ENCODE measurements at places on chromosomes 2 and 18. TPM values are rescaled to one million over a fixed set of nuclear protein-coding genes. Genes with fewer than 3 reads are reported as not detected.

Gene SPATA3
- not detected for total RNA-seq

Gene MYOM1
- total RNA-seq, result 9.7 TPM

Gene PDE11A
- total RNA-seq, result 0.85 TPM

Gene CFAP65
- 1.2 TPM for total RNA-seq

DNA sequence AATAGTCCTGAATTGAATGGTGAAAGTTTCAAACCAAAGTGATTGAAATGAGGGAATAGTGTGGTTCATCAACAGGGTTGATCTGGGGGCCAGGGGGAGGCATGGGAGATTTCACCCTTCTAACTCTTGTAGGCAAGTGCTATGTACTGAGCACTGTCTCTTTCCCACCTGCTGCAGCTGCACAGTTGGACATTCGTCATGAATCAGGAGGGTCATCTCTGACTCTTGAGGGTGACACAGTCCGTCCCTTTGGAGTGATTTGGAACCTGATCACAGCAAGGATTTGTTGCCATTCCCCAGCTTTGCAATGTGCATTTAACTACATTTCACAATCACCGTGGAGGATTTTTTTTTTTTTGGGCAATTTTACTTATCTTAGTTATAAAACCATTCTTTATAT, 224.6 kb downstream of the PHLPP1 start:
- peaks cover 7% of the 10 kb centered on the region for H3K4me1 ChIP-seq
- H3K36me3 ChIP-seq, result no peaks in the 10 kb centered on the region
- H3K27ac ChIP-seq, result peak overlapping the region; percentile 53
- no peak overlapping the region for H3K4me3 ChIP-seq
- no peaks in the 10 kb centered on the region for H3K27me3 ChIP-seq

- H3K4me3 ChIP-seq, result no peak overlapping the region
- H3K36me3 ChIP-seq, result no peaks in the 10 kb centered on the region
- no peak overlapping the region for H3K27ac ChIP-seq
- H3K27me3 ChIP-seq, result no peaks in the 10 kb centered on the region
- DNase-seq, result no peak
Observed at GRCh38 chr2:15367205-15367604, 193.9 kb downstream of the NBAS start.

DNA sequence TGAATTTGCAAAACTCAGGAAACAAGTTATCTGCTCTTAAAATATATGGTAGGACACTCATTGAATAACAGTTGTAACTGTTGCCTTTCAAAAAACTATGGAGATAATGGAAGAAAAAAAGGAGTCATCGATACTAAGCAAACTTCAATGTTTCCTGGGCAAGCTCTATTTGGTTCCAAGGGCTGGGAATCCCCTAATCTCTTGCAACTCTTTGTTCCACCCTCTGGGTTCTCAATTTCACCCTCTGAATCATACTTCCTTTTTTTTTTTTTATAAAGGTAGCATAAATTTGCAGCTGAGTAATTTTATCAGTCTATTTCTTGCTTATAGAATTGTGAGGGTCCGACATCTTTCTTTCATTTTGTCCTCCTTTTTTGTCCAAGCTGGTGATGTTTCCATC, 36.7 kb downstream of the SLC9A4 start:
- H3K4me1 ChIP-seq, result no peaks in the 10 kb centered on the region
- DNase-seq, result no peak
- H3K27ac ChIP-seq, result no peak overlapping the region
- H3K4me3 ChIP-seq, result no peak overlapping the region

GRCh38 chr2:70115646-70116442, 28.6 kb downstream of the PCBP1 start:
- DNase-seq, result no peak
- H3K27ac ChIP-seq, result no peak overlapping the region
- no peaks in the 10 kb centered on the region for H3K4me1 ChIP-seq
- H3K27me3 ChIP-seq, result no peaks in the 10 kb centered on the region

All from uterus (tissue), 4 donors.